ENCODE measurements at places on chromosomes 4 and X. TPM values are rescaled to one million over a fixed set of nuclear protein-coding genes. Genes with fewer than 3 reads are reported as not detected.

DNA sequence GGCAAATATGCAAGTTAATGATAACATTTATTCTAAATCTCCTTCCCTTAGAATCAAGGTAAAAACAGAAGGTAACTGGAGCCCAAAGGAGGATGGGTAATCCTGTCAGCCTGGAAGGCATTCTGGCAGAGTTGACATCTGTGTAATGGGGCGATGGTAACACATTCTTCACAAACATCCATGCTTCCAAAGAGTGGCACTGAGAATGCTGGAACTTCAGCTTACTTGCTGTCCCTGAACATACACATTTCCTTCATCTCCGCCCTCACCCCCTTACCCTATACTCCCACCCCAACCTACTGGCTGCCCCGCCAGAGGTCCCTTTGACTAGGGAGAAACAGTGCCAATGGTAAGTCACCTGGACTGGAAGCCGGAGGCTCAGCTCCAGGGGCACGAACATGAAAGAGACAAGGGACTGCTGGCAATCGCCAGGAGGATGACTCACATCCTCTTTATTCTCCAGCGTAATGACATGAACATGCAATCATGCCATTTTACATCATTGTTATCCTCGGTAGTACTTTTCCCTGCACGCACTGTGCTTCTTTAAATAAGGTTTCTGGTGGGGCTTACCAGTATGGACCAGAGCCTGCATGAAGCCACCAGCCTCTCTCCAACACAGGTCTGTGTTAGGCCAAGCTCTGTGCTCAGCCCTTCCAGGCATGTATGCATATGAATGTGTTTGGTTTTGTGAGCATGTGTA lies 694.2 kb upstream of the TENM3 start:
- H3K36me3 ChIP-seq, result no peaks in the 10 kb centered on the region
- H3K4me1 ChIP-seq, result no peaks in the 10 kb centered on the region
- H3K27me3 ChIP-seq, result no peaks in the 10 kb centered on the region

DNA sequence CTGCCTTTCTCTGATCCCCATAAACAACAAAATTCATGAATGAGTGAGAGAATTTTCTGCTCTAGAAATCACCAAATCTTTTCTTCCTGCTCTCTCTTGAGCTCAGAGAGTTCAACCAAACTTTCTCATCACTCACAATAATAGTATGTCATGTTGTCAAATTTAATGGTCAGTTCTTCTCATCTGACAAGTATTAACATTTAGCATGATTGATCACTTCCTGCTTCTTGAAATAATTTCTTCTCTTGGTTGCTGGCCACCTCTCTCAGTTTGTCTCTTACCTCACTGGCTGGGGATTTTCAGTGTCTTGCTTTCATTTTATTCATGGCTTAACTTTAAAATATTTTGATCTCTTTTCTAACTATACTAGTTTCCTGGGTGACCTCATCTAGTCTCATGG lies 25.5 kb upstream of the FGF5 start:
- peak; percentile 38 for DNase-seq
- no peaks in the 10 kb centered on the region for H3K27me3 ChIP-seq
- H3K27ac ChIP-seq, result peak overlapping the region; percentile 87
- peaks cover 56% of the 10 kb centered on the region for H3K4me1 ChIP-seq
- H3K4me3 ChIP-seq, result peak overlapping the region; percentile 11

- no peak overlapping the region for H3K27ac ChIP-seq
- H3K4me1 ChIP-seq, result no peaks in the 10 kb centered on the region
- H3K4me3 ChIP-seq, result no peak overlapping the region
- H3K36me3 ChIP-seq, result no peaks in the 10 kb centered on the region
- peak; percentile 63 for DNase-seq
Observed at GRCh38 chr4:42280327-42281095, 116.8 kb upstream of the SHISA3 start.

DNA sequence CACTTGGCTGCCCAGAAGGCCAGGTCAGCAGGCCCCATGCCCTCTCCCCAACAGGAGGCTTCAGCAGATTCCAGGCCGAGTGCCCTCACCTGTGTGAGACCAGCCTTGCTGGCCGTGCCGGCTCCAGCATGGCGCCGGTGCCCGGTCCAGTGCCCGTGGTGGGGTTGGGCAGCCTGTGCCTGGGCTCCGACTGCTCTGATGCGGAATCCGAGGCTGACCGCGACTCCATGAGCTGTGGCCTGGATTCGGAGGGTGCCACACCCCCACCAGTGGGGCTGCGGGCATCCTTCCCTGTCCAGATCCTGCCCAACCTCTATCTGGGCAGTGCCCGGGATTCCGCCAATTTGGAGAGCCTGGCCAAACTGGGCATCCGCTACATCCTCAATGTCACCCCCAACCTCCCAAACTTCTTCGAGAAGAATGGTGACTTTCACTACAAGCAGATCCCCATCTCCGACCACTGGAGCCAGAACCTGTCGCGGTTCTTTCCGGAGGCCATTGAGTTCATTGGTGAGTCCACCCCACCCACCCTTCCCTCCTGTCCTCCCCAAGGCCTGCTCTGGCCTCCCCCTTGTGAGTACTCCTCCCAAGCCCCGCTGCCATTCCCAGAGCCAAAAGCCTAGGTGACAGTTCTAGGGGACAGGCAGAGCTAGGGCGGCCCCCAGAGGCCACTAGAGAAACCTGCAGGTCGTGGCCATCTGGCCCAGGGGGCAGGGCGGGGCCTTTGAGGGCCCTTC lies 2.3 kb downstream of the DUSP9 start:
- no peaks in the 10 kb centered on the region for H3K36me3 ChIP-seq
- H3K27ac ChIP-seq, result no peak overlapping the region
- no peak overlapping the region for H3K4me3 ChIP-seq
- peaks cover 20% of the 10 kb centered on the region for H3K27me3 ChIP-seq
- no peaks in the 10 kb centered on the region for H3K4me1 ChIP-seq
- DNase-seq, result peak; percentile 37

DNA sequence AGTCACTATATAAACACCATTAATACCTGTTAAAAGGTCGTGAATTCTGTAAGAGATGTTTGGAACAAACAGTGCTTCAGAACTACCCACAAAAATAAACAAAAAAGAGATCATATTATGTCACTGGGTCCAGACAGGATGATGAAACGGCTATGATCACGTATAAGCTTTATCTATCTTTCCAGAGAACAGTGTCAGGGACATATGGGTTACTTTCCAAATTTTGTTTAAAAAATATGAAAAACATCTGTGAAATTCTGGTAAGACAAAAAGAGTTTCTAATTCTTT lies 90.0 kb downstream of the SORBS2 start:
- H3K27ac ChIP-seq, result no peak overlapping the region
- no peaks in the 10 kb centered on the region for H3K4me1 ChIP-seq
- no peak for DNase-seq
- no peaks in the 10 kb centered on the region for H3K36me3 ChIP-seq
- H3K27me3 ChIP-seq, result peaks cover 18% of the 10 kb centered on the region

GRCh38 chr4:164058776-164059445 lies 564.4 kb downstream of the TMA16 start:
- H3K36me3 ChIP-seq, result no peaks in the 10 kb centered on the region
- no peaks in the 10 kb centered on the region for H3K27me3 ChIP-seq
- no peak overlapping the region for H3K4me3 ChIP-seq
- H3K27ac ChIP-seq, result no peak overlapping the region

GRCh38 chr4:169412046-169412445 lies 141.3 kb upstream of the SH3RF1 start:
- H3K27me3 ChIP-seq, result no peaks in the 10 kb centered on the region
- no peak overlapping the region for H3K27ac ChIP-seq
- H3K4me1 ChIP-seq, result no peaks in the 10 kb centered on the region

DNA sequence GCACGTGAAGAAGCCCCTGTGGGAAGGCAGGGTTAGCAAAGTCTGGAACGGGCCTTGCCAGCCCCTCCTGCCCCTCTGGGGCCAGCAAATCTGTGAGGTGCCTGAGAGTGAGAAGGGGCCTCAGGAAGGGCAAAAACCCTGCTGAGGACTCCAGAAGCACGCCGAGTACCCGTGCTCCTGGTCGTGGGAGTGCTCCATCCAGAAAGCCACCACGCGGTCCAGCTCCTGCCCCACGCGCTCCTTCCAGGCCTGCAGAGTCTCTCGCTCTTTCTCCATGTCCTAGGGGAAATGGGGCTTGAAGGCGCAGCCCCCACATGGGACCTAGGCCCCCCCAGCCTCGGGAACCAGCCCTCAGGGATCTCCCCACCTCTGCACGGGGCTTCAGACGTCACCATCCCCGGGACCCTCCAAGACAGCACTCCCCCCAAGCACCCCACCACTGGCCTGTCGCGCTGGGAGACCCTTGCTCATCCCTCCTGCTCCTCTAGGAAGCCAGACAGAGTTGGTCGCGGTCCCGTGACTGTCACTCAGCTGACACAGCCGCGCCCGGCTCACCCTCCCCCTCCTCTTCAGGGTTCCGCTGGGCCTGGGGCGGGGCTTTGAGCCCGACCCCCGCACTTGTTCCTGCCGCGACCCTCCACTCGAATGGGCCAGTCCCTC lies at the start of gene RENBP:
Gene RENBP (minus strand): TSS at position 504 of the 660 bp plus-strand sequence. CDS start 33 bp downstream, at position 471.
- no peaks in the 10 kb centered on the region for H3K36me3 ChIP-seq
- no peaks in the 10 kb centered on the region for H3K27me3 ChIP-seq
- no peak within 1 kb of the TSS for H3K27ac ChIP-seq
- DNase-seq, result no peak
- no peak within 1 kb of the TSS for H3K4me3 ChIP-seq

GRCh38 chr4:126023896-126024295 lies 709.1 kb downstream of the FAT4 start:
- H3K36me3 ChIP-seq, result no peaks in the 10 kb centered on the region
- no peak overlapping the region for H3K27ac ChIP-seq
- DNase-seq, result peak; percentile 2
- no peak overlapping the region for H3K4me3 ChIP-seq
- H3K4me1 ChIP-seq, result no peaks in the 10 kb centered on the region

The RNF128 gene
- total RNA-seq, result 0.54 TPM
